Heart left ventricle (tissue), 16 donors: ENCODE measurements at places on chromosomes 2 and 18. TPM values are rescaled to one million over a fixed set of nuclear protein-coding genes. Genes with fewer than 3 reads are reported as not detected.

DNA sequence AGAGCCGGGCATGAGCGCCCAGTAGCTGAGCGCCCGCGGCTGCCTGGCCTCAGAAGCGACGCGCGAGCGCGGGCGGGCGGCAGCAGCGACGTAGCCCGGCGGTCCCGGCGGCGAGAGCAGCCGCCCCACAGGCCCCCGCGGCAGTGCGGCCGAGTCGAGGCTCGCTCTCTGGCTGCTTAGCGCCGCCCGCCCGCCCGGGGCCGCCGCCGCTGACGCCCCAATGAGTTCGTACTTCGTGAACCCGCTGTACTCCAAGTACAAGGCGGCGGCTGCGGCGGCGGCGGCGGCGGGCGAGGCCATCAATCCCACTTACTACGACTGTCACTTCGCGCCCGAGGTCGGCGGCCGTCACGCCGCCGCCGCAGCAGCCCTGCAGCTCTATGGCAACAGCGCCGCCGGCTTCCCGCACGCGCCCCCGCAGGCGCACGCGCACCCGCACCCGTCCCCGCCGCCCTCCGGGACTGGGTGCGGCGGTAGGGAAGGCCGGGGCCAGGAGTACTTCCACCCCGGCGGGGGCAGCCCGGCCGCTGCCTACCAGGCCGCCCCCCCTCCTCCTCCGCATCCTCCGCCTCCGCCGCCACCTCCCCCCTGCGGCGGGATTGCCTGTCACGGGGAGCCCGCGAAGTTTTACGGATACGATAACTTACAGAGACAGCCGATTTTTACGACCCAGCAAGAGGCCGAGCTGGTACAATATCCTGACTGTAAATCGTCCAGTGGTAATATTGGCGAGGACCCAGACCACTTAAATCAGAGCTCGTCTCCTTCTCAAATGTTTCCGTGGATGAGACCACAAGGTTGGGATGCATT, 847 bp downstream of the HOXD8 start:
- no peaks in the 10 kb centered on the region for H3K36me3 ChIP-seq
- H3K4me3 ChIP-seq, result peak overlapping the region; percentile 36
- H3K27ac ChIP-seq, result no peak overlapping the region

GRCh38 chr2:821546-821945, 129.1 kb upstream of the SNTG2 start:
- no peak for DNase-seq
- no peak overlapping the region for H3K4me3 ChIP-seq

- H3K27ac ChIP-seq, result no peak overlapping the region
- no peak for DNase-seq
- H3K4me3 ChIP-seq, result no peak overlapping the region
- no peaks in the 10 kb centered on the region for H3K4me1 ChIP-seq
These were observed 50.3 kb upstream of the ARHGAP28 start for GRCh38 chr18:6679201-6679600.

GRCh38 chr2:208186893-208187292, 2.9 kb downstream of the C2orf80 start:
- DNase-seq, result no peak
- H3K27ac ChIP-seq, result no peak overlapping the region
- H3K27me3 ChIP-seq, result peaks cover 7% of the 10 kb centered on the region
- H3K36me3 ChIP-seq, result no peaks in the 10 kb centered on the region
- H3K4me1 ChIP-seq, result no peaks in the 10 kb centered on the region

Gene C1GALT1C1L
- 1.7 TPM for total RNA-seq

- H3K36me3 ChIP-seq, result peaks cover 53% of the 10 kb centered on the region
- no peak overlapping the region for H3K27ac ChIP-seq
- no peak overlapping the region for H3K4me3 ChIP-seq
- no peak for DNase-seq
- H3K27me3 ChIP-seq, result no peaks in the 10 kb centered on the region
- H3K4me1 ChIP-seq, result peaks cover 2% of the 10 kb centered on the region
These were observed 12.8 kb downstream of the ZC3H15 start for GRCh38 chr2:186498834-186499233.

DNA sequence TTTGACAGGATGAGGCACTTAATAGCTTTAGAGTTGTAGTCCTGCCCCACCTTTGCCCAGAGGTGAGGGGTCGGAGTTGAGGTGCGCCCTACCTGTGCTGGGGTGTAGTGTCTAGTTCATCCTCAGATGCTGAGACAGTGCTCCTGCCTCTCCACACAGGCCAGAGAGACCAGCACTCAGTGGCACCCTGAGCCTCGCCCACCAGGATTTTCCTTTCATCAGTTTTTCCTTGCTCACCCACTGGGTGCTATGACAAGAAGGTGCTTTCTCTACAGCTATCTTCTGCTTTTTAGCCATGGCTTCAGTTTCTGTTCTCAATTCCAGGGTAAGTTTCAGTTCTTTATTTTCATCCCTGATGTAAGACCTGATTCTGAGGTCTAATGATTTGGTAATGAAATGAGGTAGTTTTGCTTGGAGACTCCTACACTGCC, 16.8 kb upstream of the TMEM131 start:
- DNase-seq, result no peak
- no peaks in the 10 kb centered on the region for H3K4me1 ChIP-seq
- H3K27me3 ChIP-seq, result no peaks in the 10 kb centered on the region
- no peaks in the 10 kb centered on the region for H3K36me3 ChIP-seq
- H3K4me3 ChIP-seq, result no peak overlapping the region
- no peak overlapping the region for H3K27ac ChIP-seq

GRCh38 chr2:233953087-233953801, 36.1 kb downstream of the TRPM8 start:
- DNase-seq, result no peak
- no peaks in the 10 kb centered on the region for H3K36me3 ChIP-seq
- no peak overlapping the region for H3K27ac ChIP-seq
- peaks cover 4% of the 10 kb centered on the region for H3K27me3 ChIP-seq
- no peaks in the 10 kb centered on the region for H3K4me1 ChIP-seq

Gene LRRC30
- total RNA-seq, result not detected

Gene PLGLB1
- 1.5 TPM for total RNA-seq

Gene LRATD1
- 3.2 TPM for total RNA-seq
